ENCODE measurements at places on chromosomes 7 and 10.

- DNase-seq = peak; percentile 65
Measured at GRCh38 chr7:110541962-110542361, 549.0 kb upstream of the LRRN3 start.

DNA sequence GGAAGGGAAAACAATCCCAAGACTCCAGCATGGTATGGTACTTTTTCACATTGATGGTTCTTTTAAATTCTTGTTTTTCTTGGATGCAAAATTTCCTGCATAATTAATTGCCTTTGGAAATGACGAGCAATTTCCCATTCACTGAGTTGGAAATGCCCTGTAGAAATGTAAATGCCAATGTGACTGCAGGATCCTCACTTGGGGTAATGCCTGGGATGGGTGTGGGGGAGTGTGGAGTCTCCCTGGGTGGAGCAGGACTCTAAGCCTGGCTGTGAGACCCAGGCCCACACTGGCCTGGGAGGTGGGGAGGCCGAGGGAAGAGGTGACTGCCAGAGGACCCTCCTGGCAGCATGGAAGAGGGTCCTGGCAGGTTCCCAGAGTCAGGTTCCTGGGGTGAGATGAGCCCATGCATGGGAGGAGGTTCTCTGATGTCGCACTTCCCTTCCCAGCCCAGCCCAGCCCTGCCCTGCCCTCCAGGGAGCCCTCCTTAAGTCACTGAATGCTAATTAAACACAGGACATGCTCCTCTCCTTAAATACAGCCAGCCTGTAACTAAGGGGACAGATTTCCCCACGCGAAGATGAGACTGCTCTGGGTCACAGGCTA, 157.9 kb downstream of the GFRA1 start:
- no peak for DNase-seq

GRCh38 chr7:23418046-23418445, 52.2 kb downstream of the IGF2BP3 start:
- DNase-seq = peak; percentile 26

DNA sequence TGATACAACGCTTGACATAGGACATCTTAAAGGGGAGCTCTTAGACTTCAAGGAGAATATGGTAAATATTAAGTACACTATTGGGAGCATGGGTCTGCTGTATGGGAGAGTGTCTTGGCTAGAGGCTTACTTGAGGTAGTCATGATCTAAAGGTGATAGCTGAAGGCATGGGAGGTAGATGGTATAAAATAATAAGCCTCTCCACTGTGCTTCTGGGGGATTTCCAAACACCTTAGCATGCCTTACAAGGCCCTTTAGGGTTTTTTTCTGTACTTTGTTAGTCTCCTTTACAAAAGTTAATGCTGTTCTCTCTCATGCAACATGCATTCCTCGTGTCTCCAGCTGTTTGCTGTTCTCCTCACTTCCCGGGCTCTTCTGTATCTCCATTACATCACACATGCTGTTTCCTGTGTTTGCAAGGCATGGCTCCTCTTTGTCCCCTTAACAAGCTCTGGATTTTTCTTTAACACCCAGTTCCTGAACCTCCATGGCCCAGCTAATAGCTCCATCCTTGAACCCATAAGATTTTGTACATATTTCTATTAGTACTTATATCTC, 449.7 kb downstream of the AUTS2 start:
- no peak for DNase-seq

GRCh38 chr7:124155432-124156022, 122.7 kb upstream of the TMEM229A start:
- DNase-seq = peak; percentile 27

DNA sequence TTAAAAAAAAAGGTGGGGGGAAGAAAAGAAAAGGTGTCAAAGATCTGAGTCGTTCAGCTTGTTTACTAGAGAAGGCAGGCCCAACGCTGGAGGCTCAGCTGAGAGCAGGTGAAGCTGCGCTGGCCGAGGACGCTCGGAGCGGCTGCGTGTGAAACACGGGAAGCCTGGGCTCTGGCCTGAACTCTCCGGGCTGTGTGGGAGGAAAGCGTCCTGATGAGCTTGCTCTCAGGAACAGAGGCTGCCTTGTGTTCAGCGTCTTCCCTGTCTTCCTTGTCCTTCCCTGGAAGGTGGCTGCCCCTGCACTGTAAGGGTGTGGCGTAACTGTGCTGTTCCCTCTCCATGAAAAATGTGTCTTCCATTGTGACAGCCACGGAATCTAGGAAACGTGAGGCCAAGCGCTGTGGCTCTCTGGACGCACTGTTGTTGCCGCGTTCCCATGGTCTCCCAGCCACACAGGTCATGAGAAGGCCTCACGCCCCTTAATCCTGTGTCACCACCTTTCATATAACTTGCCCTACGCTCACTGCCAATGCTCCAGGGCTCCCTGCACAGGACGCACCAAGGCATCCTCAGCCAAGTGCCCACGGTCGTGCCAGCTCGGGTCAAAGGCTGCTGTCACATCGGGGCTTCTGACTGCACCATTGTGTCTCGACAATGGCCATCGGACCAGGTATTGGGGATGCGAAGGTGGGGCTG, 15.8 kb downstream of the IL15RA start:
- DNase-seq = no peak

GRCh38 chr10:3293581-3294431, 121.2 kb upstream of the PITRM1 start:
- peak; percentile 40 for DNase-seq

- no peak for DNase-seq
Measured at GRCh38 chr10:115566867-115567266, 473.7 kb downstream of the ATRNL1 start.

- no peak for DNase-seq
Measured at GRCh38 chr10:48765527-48765926, 80.9 kb downstream of the WDFY4 start.

GRCh38 chr10:122331615-122332446, 42.7 kb upstream of the PLEKHA1 start:
- no peak for DNase-seq

DNA sequence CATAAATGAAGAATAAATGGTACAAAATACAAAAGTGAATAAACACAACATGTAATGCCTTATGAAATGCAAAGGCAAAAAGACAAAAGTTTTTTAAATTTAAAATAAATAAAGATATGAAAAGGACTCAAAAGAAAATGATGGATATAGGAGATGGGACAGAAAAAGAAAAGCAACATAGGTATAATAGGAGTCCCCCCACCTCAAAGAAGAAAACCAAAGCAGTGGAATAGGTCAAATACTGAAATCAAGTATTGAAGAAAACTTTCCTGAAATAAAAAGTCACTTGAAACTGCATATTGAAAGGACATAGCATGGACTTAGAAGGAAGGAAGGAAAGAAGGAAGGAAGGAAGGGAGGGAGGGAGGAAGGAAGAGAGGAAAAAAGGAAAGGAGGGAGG, 110.0 kb upstream of the FAM204A start:
- DNase-seq = no peak

DNA sequence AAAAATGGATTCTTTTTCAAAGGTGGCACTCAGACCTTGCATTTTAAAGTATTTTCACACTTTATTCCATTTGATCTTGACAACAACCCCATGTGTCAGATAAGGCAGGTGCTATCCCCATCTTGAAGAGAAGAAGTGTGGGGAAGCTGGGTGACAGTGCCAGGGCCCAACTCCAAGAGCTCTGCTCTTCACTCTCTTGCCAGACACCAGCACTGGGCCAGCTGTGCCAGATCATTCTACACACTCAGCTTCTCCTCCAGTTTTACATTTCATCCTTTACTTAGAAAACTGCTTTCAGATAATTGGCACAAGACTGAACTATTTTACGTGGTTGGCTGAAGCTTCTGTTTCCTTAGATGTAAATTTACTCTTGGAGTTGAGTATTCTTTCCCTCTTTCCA, 64.4 kb downstream of the ENO4 start:
- no peak for DNase-seq

Measured in fibroblast of skin of back (primary cell).